ENCODE measurements at places on chromosomes 5 and 9.

DNA sequence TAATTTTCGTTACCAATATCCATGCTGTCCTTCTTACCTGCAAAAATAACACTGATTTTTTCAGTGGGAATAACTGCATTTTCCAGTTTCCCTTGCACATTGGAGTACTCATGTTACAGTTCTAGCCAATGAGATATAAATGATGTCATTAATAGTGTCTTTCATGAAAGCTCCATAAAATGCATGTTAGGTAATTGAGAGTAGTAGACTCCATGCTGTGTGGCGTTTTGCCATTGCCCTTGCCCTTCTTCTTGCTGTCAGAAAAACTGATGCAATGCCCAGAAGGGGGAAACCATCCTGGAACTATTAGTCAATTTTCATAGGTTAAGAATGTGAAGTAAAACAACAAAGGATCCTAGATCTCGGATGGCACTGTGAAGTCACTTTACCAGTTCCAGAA, 1765.3 kb downstream of the EFNA5 start:
- DNase-seq, result no peak

- no peak for DNase-seq
These were observed 75.5 kb upstream of the ELL2 start for GRCh38 chr5:96037128-96037527.

DNA sequence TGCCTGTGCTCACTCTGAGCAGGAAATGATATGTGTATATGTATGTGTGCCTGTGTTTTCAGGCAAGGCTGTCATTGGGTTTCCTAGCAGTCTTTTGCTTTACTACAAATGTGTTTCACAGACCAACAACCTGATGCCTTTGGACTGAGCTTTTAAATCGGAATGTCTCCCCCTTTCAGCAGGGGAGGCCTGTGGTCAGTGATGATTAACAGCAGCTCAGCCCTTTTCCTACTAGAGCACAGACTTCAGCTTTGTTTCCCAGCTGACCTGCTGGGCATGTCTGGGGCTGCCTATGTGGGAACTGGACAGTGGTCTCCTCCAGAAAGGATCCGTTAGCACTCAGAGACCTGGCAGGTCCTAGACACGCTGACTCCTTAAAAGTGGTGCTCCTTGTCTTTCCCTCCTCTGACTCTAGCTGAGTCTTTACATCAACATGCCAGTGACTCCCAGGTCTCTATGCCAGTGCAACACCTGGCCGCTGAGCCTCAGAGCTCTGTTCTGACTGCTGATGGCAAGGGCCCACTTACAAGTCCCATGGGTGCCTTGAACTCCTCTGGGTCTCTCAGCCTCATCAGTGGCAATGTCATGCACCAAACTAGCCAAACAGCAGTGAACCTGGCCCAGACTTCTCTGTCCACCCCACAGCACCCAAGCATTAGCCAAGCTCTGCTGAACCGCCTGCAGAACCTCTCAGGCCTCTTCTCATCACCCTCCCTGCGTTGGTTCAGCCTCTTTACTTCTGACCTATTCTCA, 7.7 kb downstream of the MACROH2A1 start:
- DNase-seq, result no peak

DNA sequence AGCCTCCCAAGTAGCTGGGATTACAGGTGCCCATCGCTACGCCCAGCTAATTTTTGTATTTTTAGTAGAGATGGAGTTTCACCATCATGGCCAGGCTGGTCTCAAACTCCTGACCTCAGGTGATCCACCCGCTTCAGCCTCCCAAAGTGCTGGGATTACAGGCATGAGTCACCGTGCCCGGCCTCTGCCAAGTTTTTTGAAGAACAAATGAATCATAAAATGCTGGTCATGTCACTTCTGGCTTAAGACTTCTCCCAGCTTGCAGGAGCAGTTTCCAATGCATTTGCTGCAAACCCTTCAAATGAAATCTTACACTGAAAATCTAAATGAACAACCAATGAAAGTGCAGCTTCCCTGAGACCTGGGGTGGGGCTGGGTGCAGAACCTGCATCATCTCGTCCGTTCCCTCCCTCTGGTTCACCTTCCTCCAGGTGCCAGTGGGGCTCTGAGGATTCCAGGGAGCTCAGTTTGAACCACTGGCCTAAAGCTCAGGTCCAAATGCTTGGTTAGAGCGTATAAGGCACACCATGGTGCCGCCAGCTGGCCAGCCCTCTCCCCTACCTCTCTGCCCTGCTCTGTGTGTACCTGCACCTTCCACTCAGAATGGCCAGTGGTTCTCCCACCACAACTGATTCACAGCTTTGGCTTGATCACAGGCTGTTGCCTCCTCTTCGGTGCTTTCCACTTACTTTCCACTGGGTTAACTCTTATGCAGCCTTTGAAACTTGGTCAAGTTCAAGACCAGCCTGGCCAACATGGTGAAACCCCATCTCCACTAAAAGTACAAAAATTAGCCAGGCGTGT, 39.8 kb upstream of the FUBP3 start:
- DNase-seq, result no peak

DNA sequence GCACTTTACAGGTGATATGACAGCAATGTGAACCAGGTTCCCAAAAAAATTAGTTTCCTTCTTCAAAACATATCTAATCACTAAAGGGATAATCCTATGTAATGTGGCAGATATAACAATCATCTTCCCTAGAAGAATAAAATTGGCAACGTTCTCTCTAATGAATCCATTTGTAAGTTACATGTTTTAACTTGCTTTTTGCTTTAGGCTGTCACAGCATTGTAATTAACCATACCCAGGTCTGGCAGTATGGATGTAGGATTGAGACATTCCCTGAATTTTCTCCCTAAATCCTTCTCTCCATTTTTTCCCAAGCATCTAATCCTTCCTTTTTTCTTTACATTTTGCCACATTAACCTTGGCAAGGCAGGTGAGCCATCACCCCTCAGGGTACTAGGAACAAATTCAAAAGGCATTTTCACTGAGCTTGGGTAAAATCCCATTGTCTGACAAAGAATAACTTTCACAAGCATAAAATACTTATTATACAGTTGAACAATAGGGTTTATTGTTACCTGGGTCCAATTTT, 548.3 kb downstream of the SEMA5A start:
- no peak for DNase-seq

- no peak for DNase-seq
These were observed 219.4 kb downstream of the FBN2 start for GRCh38 chr5:128318691-128319090.

DNA sequence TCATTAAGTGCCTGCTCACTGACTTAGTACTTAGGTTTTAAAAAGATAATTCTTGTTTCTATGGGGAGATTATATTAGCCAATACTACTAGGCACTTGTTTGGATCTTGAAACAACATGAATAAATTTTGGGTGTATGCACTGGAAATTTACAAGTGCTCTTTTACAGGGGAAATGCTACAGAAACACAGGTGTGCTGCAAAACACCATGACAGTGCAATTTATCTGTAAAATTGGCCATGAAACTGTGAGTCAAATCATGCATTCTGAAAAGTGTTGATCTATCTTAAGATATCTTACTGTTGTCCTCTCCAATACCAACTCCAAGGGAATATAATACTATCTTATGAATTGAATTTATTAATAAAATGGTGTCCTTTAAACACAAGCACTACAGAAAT, 12.1 kb upstream of the PCDHB1 start:
- DNase-seq, result no peak

DNA sequence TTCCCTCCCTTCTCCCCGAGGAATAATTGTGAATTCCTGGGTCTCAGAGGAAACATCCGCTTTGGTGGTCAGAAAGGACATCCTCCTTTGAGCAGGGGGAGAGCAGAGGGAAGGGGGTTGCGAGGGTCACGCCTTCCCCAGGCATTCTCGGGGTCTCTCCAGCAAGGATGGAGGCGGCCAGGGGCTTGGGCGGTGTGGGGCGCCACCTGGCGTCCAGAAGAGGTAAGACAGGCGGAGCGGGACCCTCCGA, 129.1 kb downstream of the KCNIP1 start:
- DNase-seq, result peak; percentile 84

DNA sequence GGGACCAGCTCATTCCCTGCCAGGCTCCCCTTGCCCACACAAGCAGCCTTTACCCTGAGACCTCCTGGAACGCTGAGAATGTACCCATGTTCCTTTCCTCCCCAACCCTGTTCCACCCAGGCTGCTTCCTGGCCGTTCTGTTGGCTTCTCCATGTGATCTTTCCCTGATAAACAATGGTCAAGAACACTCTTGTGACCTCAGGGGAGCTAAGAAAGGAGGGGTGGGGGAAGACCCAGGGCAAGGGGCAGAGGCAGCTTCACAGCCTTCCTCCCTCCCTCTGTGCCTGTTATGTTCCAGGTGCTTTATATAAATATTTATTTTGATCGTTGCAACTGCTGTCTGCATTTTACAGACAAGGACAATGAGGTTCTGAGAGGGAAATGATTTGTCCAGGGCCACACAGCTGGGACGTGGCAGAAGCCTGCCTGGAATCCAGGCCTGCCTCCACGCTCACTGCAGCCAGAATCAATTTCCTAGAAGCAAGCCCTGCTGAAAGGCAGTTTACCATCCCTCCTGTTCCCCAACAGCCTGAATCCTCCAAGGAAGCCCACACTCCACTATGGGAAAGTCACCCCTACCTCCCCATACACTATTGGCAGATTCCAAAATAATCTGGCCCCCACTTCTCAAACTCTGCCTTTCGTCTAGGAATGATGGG, 3.9 kb downstream of the SHROOM1 start:
- DNase-seq, result no peak

- no peak for DNase-seq
These were observed 11.7 kb upstream of the FGF1 start for GRCh38 chr5:142697356-142698255.

DNA sequence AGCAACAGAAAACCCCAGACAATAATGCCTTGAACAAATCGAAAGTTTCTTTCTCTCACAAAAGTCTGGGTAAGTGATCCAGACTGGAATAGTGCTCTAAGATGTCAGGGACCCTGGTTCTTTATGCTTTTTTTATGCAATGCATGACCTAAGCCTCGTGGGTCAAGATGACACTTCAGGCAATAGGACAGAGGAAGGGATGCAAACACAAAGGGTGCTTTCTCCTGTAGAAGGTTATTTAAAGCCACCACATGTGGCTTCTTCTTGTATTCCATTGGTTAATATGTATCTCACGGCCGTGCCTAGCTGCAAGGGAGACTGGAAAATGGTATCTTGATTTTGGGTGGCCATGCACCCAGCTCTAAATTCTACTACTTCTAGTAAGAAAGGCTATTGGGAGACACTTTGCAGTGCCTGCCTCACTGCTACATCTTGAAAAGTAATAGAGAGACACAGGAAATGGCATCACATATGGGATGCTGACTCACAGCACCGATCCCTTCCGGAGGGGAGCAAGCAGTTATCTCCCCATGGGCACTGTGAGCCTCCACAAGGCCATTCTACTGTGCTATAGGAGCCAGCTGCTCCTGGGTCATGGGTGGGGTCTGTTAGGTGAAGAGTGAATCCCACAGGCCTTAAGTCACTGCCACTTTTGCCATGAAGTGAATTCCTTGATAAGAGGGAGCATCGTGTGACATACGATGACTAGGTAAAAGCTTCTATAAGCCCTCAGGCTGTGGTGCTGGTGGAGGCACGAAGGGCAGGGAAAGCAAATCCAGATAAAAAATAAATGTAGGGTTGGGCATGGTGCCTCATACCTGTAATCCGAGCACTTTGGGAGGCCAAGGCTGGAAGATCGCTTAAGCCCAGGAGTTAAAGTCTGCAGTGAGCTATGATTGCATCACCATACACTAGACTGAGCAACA, 32.5 kb upstream of the RAB14 start:
- DNase-seq, result no peak

DNA sequence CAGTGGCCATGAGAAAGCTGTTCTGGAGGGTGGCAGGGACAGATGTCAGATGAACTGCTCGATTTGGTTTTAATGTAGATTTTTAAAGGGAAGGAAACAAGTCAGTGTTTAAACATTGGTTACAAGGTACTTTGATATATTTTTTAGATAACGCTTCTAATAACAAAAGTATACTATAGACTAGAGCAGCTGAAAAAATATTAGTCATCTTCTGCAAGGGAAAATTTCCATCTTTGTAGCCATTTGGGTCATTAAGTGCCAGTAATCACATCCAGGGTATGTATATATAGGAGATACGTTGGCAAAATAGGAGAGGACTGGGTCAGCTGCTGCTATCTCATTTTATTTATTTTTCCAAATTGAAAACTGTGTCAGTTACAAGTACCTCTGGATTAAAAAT, 69.0 kb downstream of the SV2C start:
- DNase-seq, result no peak

DNA sequence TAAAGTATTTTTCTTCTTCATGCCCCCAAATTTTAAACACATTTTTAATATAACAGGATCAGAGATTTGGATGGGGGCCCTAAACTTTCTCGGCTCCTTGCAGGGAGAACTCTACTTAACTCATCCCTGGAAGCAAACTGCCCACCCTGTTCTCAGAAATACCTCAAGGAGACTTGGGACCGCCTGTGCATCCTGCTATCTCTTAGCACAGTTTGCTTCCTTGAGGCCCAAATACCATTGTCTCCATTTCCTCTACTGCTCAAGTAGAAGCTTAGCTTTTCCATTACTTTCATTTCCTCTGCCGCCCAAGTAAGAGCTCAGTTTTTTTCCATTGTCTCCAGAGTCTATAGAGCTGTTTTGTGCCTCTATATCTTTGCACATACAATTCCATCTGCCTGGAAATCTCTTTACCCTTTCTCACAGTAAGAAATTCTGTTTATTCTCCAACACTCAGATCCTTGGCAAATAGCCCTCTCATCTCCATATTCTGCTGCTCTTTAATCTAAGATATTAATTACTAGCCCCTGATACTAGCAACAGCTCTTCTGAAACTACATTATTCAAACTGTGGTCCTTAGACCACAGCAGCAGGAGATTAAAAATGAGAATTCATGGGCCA, 137.8 kb downstream of the CEMIP2 start:
- no peak for DNase-seq

DNA sequence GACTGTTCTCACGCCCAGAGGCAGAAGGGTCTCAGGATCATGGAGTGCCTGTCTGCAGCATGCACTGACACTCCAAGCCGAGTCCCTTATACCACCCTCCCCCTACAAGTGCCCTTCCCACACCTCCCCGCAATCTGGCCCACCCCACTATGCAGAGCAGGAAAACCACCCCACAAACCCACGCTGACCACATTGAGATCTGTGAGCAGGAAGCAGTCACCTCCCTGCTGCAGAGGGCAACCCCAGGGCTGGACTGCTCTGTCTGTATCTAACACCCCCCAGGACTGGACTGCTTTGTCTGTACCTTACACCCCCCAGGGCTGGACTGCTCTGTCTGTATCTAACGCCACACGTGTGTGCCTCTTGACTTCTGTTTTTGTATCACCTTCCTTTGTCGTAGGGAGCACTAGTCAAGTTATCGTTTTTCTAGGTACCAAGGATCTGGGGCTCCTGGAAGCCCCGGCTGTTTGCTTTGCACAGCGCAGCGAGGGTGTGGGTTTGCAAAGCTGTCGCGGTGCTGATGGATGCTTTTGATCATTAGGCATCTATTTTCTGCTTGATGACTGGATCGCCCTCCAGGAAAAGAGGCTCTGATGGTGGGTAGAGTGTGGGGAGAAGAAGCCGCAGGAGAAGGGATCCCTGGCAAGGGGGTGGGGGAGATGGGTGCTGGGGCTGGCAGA, 21.5 kb downstream of the OLFM1 start:
- DNase-seq, result no peak

- DNase-seq, result no peak
These were observed 124.4 kb upstream of the MAP1B start for GRCh38 chr5:71982717-71983395.
